Tongue (tissue), 3 donors: ENCODE measurements at places on chromosomes 7 and 10. TPM values are rescaled to one million over a fixed set of nuclear protein-coding genes. Genes with fewer than 3 reads are reported as not detected.

- peak; percentile 19 for DNase-seq
These were observed 323.1 kb downstream of the TFEC start for GRCh38 chr7:115707258-115708012.

DNA sequence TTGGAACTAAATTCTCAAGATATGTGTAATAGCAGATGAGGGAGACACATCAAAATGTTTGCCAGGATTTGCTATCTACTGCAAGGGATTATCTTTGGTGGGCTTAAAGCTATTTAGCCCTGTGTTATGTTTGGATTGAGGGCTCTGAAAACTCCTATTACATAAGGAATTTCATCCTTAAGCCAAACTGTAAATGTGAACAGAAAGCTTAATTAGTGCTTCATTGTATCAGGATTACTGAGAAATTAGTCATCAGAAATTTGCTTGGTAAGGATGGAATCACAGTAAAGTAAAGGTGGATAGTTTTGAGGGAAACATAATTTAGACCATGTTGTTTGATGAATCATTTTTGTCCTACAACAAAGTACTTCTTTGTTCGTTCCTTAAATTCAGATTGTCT lies 8.3 kb downstream of the ANKRD7 start:
- DNase-seq = no peak

DNA sequence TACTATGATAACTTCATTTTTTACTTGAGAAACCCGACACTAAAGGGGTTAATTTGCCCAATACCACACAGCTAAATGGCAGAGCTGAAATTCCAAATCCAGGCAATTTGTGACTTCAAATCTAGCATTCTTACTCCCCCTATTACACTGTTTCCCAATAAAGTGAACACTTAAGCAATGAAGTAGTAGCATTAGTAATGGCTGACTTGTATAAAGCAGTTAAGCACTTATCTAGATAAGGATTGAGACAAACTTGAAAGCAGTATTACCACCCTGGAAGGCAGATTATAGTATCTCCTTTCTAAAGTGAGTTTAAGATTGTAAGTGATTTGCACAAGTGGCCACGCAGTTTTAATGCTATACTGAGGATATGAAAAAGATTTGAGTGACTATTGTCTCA lies 39.3 kb downstream of the WASL start:
- no peak for DNase-seq

GRCh38 chr7:2649139-2649838 lies 17.5 kb downstream of the TTYH3 start:
- DNase-seq = no peak

DNA sequence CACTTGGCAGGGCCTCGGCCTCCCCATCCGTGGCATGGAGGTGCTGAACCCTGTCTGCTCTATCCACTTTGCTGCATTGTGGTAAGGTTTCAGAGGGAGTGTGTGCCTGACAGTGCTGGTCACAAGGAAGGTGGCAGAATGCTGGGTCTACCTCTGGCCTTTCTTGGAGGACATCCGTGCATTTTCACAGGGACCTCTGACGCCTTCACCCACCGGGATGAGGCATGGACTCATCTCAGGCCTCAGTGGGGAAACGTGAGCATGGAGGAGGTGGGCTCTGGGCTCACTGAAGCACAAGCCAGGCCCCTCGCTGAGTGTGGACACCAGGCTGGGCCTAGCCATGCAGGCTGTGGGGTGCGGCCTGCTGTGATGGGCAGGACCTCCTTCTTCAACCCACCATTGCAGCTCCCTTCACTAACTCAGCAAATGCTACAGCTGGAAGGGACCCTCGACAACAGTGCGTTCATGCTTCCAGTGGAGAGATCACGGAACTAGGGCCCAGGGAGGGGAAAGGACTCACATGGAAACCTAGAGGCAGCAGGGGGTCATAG lies 8.6 kb downstream of the TBATA start:
- DNase-seq = no peak

GRCh38 chr7:38973760-38974159 lies 3.9 kb upstream of the POU6F2 start:
- DNase-seq = no peak

Gene RSPH10B
- total RNA-seq = 0.31 TPM

Gene PRXL2A
- 91.7 TPM for total RNA-seq
